Hindlimb muscle (tissue), 1 donor: ENCODE measurements at places on chromosomes 3 and 15.

- DNase-seq: no peak
Observed at GRCh38 chr3:12316729-12317351, 28.0 kb downstream of the PPARG start.

GRCh38 chr3:9399746-9400145, 2.3 kb downstream of the SETD5 start:
- DNase-seq: peak; percentile 88

- DNase-seq: peak; percentile 47
Observed at GRCh38 chr3:48400824-48401433, 28.9 kb downstream of the FBXW12 start.

DNA sequence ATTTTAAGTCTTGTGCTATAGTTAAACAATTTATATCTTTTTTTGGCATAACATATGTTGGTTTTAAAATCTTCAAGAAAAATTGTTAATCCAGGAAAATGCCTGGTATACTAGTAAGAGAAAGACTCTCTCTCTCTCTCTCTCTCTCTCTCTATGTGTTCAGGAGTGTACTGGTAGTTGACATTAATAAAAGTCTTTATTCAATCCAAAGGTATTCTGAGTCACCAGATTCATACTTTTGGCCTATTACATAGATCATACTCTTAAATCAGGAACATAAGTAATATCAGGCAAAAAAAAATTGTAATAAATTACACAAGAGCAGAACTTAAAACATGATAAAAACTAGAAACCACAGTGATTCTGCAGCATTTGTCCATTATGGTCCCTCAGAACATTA, 70.2 kb downstream of the TFG start:
- no peak for DNase-seq

DNA sequence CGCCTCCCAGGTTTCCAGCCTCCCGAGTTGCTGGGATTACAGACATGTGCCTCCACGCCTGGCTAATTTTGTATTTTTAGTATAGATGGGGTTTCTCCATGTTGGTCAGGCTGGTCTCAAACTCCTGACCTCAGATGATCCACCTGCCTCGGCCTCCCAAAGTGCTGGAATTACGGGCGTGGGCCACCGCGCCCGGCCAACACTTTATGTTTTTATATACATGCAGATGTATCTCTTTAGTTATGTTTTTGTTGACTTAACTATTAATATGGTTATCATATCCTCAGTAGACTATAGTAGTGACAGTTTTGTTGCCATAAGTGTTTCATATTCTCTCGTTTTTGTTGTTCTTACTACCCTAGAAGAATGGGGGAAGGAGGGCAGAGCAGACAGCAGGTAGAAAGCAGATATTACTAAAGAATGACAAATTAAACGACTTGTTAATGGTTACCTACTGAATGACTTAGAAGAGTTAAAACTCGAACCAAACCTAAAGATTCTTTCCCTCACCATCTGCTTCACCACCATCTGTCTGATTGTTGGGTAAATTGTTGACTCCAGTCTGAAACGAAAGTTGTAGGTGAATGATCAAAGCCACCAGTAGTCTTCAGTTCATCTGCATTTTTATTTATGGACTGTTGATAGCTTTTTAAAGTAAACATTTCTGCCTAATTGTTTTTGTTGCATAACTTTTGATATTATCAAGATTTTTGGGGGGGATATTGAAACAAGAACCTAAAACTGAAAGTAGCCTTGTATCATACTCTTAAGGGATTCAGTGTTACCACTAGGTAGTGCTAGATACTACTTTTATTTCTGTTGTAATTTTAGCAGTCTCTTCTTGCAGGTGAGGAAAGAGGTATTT, 89.3 kb downstream of the RASA2 start:
- DNase-seq: no peak

DNA sequence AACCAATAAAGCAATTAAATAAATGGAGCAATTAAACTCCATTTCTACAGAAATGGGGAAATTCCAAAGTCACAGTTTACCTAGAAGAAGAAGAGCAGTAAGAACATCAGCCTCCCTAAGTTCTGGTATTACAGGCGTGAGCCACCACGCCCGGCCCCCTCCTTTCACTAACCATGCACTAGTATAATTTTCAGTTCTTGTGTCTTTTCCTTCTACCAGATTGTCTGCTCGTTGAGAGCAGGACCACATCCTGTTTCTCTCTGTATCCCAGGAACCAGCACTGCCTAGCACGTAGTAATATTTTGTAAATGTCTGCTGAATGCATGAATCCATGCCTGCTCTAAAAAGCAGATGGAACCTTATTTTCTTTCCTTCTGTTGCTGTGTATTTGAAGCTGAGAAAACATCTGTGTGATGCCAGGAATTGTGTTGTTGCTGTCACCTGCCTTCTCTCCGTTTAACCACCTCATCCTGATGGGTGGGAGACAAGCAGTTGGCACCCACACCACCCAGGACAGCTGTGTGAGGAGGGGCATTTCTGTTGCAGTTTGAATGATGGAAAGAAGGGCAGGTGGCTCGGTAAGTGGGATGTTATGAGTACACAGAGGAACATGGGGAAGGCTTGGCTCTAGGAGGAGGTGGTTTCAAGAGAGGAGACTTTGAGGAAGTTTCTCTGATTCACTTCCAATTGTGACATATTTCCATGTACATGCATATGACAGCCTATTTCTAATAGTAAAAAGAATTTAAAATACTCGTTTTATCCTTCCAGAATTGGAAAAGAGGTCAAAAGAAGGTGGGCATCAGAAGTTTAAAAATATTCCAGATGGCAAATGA, 30.1 kb downstream of the PXYLP1 start:
- no peak for DNase-seq

- no peak for DNase-seq
Observed at GRCh38 chr3:159904455-159904854, 84.2 kb upstream of the IL12A start.
